Glutamatergic neuron (in vitro differentiated cells): ENCODE measurements at places on chromosomes 6 and 20. TPM values are rescaled to one million over a fixed set of nuclear protein-coding genes. Genes with fewer than 3 reads are reported as not detected.

DNA sequence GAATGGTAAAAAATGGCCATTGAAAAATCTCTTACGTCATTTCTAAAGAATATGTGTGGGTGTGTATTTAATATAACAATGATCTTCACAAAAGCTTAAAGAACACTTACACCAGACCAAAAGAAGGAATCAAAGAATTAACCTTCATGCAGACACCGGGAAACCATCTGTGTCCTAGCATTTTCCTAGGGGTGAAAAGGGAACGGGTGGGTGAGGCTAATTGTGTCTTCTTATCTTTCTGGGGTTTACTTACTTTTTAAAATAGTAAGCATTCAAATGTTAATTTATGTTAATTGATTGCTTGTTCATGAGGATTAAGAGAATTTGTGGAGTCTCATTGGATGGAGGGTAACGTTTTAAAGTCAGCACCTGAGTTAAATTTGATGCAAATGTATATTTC, 47.5 kb downstream of the BMP2 start:
- DNase-seq = no peak

DNA sequence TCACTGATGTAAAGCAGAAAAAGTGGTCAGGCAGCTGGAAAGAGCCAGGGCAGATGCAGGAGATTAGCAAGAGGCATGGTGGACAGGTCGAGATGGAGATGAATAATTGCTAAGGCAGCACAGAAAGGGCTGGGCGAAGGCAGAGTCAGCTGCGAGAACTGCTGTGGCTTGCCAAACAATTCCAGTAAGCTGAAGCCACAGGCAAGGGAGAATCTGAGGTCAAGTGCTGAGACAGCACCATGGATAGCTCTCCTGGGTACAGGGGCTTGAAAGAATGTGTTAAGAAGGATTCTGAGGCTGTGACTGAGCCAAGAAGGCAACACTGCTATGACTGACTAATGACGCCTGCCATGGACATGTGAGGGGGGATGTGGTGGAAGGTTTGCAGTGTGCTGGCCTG, 220.8 kb upstream of the FOXA2 start:
- DNase-seq = no peak

DNA sequence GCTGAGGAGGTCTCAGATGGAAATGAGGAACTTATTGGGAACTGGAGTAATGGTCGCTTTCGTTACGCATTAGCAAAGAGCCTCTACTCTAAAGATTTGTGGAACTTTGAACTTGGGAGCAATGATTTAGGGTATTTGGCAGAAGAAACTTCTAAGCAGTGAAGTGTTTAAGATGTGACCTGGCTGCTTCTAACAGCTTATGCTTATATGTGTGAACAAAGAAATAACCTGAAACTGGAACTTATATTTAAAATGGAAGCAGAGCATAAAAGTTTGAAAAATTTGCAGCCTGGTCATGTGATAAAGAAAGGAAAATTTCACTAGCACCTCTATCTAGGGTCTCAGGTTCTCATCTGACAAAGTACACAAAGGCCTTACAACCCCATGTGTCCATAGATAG, 23.5 kb downstream of the IRF4 start:
- no peak for DNase-seq

GRCh38 chr20:58627212-58628072, 23.6 kb upstream of the STX16 start:
- no peak for DNase-seq

DNA sequence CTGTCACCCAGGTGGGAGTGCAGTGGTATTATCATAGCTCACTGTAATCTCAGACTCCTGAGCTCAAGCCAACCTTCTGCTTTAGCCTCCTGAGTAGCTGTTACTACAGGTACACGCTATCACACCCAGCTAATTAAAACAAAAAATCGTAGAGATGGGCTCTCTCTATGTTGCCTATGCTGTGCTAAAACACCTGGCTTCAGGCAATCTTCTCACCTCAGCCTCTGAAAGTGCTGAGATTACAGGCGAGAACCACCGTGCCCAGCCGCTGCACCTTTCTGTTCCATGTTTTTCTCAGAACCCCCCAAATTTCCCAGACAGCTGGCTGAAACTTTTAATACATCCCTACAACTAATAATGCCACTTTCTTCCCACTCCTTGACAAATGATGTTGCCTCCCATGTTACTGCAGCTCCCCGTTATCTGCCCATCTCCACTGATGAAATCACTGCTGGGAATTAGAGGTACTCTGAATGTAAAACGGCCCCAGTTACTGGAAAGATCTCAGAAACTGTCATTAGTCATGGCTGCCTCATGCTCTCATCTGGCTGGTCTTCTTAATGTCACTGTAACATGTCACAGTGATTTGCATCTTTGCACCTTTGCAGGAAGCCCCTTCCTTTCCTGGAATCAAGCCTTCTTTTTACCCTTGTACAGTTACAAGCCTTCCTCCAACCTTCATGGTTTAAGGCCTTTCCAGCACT, 697.5 kb downstream of the PRKN start:
- DNase-seq = no peak

DNA sequence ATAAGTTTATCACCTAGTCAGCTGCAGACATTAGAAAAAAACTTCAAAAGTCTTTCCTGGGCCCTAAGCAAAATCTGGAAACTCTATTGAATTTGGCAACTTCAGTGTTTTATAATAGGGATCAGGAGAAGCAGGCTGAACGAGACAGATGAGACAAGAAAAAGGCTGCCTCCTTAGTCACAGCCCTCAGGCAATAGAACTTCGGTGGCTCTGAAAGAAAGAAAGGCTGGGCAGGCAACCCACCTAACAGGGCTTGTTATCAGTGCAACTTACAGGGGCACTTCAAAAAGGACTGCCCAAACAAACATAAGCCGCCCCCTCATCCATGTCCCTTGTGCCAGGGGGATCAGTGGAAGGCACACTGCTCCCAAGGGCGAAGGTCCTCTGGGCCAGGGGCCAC, 657.9 kb upstream of the HS3ST5 start:
- DNase-seq = no peak

- DNase-seq = no peak
Measured at GRCh38 chr6:25484900-25485299, 167.1 kb upstream of the SCGN start.

GRCh38 chr6:151705993-151706733, 101.3 kb upstream of the ESR1 start:
- no peak for DNase-seq

CRISP3 gene
- total RNA-seq = not detected

SPO11 gene
- not detected for total RNA-seq
